A673 (cell line): ENCODE measurements at places on chromosomes 5 and 9. TPM values are rescaled to one million over a fixed set of nuclear protein-coding genes. Genes with fewer than 3 reads are reported as not detected.

GRCh38 chr5:16970260-16970659, 34.2 kb upstream of the MYO10 start:
- DNase-seq, result no peak

GRCh38 chr5:124341066-124341858, 405.2 kb downstream of the ZNF608 start:
- no peak for DNase-seq

GRCh38 chr5:55451976-55452375, 82.8 kb downstream of the PLPP1 start:
- no peak for DNase-seq

Gene RAD17
- 19.3 and 27.1 TPM in 2 replicates for total RNA-seq

DNA sequence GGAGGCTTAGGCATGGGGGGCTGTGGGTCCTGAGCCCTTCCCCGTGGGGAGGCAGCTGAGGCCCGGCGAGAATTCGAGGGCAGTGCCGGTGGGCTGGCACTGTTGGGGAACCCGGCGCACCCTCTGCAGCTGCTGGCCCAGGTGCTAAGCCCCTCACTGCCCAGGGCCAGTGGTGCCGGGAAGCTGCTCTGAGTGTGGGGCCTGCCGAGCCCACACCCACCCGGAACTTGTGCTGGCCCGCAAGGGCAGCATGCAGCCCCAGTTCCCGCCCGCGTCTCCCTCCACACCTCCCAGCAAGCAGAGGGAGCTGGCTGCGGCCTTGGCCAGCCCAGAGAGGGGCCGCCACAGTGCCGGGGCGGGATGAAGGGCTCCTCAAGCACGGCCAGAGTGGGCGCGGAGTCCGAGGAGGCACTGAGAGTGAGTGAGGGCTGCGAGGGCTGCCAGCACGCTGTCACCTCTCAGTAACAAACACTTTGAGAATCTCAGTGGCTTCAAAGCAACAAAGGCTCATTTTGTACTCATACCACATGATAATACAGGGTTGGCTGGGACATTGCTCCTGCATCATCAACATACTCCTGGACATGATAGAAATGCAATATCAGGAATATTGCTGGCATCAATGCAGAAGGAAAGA, 265.7 kb upstream of the ANKRD55 start:
- no peak for DNase-seq

Gene CMBL
- total RNA-seq, result 15.7 and 17.2 TPM in 2 replicates

DNA sequence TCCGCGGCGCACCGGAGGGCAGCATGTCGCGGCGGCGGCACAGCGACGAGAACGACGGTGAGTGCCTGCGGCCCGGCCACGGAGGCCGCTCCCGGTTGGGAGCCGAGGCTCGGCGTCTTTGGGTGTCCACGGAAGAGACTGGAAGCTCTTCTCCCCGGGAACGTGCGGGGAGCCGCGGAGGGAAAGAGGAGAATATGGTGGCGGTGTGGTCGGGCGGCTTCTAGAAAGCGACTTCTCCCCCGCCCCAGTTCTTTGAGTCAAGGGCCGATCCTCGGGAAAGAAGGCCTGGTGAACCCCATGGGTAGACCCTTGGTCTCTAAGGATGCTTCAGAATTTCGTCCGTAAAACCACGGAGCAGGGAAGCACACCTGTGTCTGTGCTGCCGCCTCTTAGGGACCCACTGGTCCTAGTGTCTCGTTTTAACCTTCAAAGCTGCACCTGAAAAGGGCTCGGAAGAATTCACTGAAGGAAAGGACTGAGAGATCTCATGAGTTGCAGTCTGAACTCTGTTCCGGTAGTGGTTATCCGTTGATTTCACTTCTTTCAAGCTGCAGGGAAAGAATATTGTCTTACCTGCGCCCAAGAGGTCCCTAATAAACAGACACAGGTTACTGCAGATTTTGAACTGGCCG, 354 bp downstream of the NCBP1 start:
- DNase-seq, result no peak

DNA sequence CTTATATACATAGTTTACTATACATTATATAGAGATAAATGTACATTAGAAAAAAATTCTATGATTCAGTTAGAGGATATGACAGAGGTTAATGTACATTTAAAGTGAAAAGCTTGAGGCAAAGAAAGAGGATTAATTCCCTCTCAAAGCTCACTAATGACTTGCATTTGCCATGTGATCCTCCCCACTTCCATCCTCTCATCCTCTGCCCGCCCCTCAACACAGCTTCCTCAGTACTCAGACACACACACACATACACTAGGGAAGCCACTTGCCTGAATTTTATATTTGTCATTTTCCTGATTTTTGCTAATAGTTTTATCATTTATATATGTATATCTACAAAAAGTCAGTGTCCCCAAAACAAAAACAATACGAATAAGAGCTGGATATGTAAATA, 764.5 kb downstream of the EFNA5 start:
- DNase-seq, result no peak

DNA sequence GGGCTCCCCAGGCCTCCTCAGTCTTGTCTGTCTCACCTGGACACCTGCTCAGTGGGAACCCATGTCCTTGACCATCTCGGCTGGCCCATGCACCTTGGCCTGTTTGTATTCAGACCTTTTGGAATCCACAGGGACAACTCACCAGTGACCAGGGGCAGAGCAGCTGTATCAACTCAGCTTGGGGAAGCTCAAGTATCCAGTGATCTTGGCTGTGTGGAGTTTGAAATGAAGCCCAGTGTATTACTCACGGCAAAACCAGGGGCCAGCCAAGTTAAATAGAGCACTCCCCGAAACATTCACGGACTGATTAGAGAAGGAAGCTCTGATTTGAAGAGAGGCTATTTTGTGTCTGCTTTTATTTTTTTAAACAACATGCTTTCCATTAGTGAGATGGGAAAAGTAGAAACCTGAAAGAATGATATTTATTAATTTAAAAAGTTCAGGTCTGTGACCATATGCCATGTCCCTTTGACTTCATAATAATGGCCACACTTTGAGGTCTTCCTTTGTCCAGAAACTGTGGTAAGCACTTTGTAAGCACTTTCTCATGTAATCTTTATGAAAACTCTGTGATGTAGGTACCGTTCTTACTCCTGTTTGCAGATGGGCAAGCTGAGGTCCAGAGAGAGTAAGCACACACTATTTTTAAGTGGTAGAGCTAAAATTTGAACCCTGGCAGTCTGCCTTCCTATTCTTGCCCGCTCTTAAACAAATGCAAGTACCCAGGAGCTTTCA, 656.5 kb downstream of the BNC2 start:
- DNase-seq, result no peak

DNA sequence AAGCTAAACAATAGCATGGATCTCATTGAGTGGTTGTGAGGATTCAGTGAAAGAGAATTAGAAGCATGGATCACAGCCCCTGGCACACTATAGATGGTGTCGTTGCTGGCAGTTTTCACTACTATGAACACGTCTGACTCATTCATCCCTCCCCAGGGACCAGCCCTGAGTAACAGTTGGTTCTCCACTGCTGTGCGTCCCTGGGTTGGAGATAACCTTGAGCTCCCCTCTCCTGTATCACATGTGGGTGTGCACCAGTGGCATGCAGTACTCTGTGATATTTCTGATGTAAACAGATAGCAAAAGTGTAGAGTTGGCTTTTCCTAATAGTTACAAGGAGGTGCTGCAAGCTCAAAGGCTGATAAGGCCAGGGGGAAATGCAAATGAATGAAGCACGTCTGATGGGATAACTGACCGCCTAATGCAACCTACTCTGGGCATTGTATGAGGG, 8.8 kb upstream of the LCP2 start:
- peak; percentile 75 for DNase-seq

- peak; percentile 82 for DNase-seq
Observed at GRCh38 chr9:107422189-107423185, 67.1 kb downstream of the KLF4 start.

GRCh38 chr5:168072665-168073064, 218.8 kb upstream of the WWC1 start:
- peak; percentile 71 for DNase-seq

- no peak for DNase-seq
Observed at GRCh38 chr9:1267141-1267570, 217.0 kb downstream of the DMRT2 start.

GRCh38 chr5:105150323-105150722, 1587.7 kb upstream of the NUDT12 start:
- no peak for DNase-seq

Gene ZNF454
- 2.4 and 3.4 TPM in 2 replicates for total RNA-seq

DNA sequence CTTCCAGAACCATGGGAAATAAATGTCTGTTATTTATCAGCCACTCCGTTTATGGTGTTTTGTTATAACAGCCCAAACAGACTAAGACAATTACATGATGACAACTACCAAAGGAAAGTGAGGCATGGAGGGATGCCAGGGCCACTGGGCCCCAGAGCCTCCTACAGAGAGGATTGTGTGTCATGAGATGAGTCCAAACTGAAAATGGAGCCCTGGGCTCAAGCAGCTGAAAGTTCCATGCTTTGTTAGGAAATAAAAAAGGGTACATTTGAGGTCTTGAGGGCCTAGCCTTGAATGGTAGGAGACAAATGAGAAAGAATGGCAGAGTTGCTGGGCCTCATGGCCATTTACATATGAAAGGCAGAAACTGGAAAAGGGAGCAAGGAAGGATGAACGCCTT, 586.5 kb downstream of the CETN3 start:
- DNase-seq, result no peak

Gene WDR38
- total RNA-seq, result not detected in 2 replicates

Gene GMCL2
- total RNA-seq, result not detected in 2 replicates

- DNase-seq, result no peak
Observed at GRCh38 chr5:90939211-90939610, 380.6 kb downstream of the ADGRV1 start.

DNA sequence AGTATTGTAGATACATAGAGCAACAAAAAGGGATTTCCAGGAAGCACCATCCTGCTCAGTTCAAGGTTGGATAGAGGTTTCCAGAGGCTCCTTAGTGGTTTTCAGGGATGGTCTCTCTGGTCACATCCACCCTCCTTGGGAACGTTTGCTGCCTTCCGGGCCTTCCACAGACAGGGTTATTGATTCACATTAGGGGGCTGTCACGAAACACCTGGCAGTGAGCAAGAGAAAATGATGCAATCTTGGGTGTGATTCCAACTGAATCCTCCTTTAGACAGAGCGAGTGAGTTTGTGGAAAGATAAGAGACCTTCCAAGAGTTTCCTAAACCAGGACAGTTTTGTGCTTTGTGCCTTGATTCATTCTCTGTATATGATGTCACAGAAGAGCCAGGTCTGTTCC, 43.8 kb upstream of the CTSL start:
- no peak for DNase-seq

Gene LMX1B
- not detected in 2 replicates for total RNA-seq

DNA sequence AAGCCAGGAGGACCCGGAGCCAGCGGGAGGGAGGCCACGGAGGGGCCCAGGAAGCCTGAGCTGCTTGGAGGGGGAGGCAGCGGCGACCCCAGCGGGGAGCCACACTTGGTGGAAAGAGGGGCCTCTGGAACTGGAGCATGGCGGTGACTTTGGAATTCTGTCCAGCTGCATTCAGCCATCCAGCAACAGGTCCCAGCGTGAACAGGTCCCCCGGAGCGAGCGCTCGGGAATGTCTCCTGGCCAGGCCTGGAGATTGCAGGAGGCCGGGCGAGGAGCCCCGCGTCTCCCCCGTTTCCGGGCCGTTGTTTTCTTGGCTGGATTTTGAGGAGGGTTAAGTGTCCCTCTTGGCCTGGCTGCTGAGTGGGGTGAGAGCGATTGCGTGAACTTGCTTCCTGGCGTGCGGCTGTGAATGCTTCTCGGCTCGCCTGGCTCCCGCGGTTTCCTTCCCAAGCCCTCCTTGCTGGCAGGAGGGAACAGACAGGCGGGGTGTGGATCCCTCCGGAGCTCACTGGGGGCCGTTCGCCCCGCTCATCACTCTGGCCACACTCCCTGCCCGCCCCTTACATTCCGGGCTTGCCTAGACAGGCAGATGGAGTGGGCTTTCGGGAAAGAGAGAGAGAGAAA, 125.3 kb upstream of the IRX4 start:
- no peak for DNase-seq

- no peak for DNase-seq
Observed at GRCh38 chr5:127985811-127986325, 97.7 kb upstream of the SLC12A2 start.

Gene TMEM171
- 2.3 and 2.6 TPM in 2 replicates for total RNA-seq

GRCh38 chr5:77627869-77628674, 10.4 kb downstream of the OTP start:
- DNase-seq, result no peak

Gene BHMT2
- total RNA-seq, result 0.19 and 0.50 TPM in 2 replicates

GRCh38 chr9:72489986-72490385, 31.4 kb upstream of the TMC1 start:
- no peak for DNase-seq

Gene NR5A1
- total RNA-seq, result not detected in 2 replicates

DNA sequence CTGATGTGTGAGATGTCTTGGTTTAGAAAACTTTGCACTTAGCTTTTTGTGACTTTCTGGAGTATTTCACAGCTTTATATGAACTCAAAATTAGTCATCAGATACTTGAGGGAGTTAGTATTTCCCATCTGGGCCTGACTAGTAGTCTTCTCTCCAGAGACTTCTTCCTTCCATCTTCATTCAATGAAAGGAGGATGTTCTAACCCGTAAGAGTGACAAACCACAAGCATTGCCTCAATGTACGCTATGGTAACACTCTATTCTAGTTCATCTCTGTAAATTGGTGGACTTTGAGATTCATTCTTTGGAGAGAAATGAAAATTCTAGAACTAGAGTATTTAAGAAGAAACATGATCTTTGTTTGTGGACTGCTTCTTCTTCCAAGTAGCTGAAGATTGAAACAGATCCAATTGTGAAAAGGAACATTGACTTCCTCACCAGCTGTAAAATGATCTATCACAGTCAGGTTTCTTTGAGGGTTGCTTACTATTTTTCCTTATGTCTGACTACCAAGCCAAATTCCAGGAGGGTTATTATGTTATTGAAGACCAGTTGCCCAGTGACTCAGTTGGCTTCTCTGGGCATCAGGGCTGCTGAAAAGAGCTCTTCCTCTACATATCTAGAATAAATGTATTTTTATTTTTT, 157.6 kb downstream of the SLC12A2 start:
- DNase-seq, result no peak

- DNase-seq, result no peak
Observed at GRCh38 chr5:126309860-126310259, 113.3 kb upstream of the GRAMD2B start.

DNA sequence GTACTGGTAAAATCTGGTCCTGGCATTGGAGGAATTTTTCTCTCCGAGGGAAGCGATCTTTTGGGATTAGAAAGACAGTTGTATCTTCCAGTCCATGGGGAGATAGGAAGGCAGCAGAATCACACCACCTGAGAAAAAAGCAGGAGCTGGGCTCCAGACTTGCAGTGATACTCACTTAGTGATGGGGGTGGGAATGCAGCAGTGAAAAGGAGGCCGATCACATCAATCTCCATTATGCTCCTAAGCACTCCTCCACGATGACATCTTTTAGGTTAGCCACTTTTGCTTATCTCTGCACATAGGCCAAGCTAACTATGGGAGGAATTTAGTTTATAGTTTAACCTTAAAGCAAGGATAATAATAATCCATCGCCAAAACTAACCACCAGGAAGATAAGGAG, 219.0 kb downstream of the DMAC1 start:
- no peak for DNase-seq

DNA sequence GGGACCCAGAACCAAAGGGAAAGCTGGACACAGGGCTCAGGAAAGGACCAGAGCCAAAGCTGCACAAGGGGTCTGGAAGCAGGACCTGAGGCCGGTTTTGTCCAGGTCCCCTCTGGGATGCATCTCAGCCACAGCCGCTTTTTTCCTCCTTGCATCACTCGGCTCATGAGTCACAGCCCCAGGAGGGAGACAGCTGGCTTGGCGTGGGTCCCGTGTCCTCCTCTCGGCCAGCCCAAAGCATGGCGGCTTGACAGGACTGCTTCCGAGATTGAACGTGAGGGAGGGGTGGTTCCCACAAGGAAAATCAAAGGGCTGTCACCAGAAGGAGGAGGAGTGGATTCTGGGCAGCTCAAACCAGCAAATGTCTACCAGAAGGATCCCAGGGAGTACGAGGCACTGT, 56.7 kb upstream of the CPLX2 start:
- DNase-seq, result peak; percentile 30

GRCh38 chr5:3201121-3201520, 394.5 kb upstream of the IRX1 start:
- no peak for DNase-seq
